Caco-2 (cell line): ENCODE measurements at places on chromosomes 7 and 10.

DNA sequence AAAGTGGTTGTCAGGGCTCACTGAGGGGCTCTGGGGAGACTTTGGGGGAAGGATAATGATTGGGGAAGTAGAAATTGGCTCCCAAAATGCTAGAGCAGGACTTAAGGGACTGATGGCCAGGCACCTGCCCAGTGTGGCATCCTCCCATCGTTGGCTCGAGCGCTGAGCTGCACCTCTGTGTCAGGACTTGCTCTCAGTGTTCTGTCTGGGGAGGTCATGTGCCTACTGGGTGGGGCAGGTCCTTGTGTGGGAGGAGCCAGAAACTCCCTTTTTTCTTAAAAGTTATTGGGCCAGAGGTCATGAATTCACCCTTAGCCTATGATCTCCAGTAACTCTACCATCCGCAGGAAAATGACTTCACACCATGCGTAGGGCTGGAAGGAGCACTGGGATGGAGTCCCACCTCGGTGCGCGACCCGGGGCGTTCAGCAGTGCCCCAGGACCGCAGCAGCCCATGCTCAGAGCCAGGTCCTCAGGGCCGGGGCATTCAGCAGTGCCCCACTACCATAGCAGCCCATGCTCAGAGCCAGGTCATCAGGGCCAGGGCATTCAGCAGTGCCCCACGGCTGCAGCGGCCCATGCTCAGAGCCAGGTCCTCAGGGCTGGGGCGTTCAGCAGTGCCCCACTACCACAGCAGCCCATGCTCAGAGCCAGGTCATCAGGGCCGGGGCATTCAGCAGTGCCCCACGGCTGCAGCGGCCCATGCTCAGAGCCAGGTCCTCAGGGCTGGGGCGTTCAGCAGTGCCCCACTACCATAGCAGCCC lies 221.9 kb downstream of the EBF3 start:
- no peaks in the 10 kb centered on the region for H3K36me3 ChIP-seq
- no peak overlapping the region for H3K4me3 ChIP-seq
- H3K4me1 ChIP-seq, result no peaks in the 10 kb centered on the region
- no peaks in the 10 kb centered on the region for H3K27me3 ChIP-seq

- no peak overlapping the region for H3K27ac ChIP-seq
- H3K27me3 ChIP-seq, result no peaks in the 10 kb centered on the region
- no peaks in the 10 kb centered on the region for H3K4me1 ChIP-seq
- H3K4me3 ChIP-seq, result no peak overlapping the region
Observed at GRCh38 chr7:85456254-85456653, 269.4 kb upstream of the SEMA3D start.

DNA sequence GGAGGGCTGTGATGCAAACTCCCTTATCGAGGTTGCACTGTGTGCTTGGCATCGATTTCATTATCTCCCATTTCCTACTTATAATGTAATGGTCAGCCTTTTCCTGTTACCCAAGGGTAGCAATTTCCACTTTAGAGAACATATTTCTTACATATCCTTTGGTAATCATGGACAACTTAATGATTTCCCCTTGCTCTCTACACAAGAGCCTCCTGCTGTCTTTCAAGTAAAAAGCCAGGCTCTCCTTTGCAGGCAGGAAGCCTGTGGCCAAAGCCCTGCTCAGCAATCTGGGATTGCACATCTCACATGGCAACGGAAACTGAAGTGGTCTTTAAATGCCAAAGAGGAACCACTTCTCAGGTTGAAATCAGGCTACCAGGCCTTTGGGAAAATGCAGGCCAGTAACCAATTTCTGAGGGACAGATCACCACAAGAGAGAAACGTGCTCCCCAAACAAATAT lies 86.7 kb upstream of the IKZF1 start:
- no peaks in the 10 kb centered on the region for H3K4me1 ChIP-seq
- no peaks in the 10 kb centered on the region; the same call in 1 of the 2 replicates for H3K27me3 ChIP-seq
- no peak overlapping the region for H3K4me3 ChIP-seq
- H3K27ac ChIP-seq, result no peak overlapping the region
- no peaks in the 10 kb centered on the region for H3K36me3 ChIP-seq

DNA sequence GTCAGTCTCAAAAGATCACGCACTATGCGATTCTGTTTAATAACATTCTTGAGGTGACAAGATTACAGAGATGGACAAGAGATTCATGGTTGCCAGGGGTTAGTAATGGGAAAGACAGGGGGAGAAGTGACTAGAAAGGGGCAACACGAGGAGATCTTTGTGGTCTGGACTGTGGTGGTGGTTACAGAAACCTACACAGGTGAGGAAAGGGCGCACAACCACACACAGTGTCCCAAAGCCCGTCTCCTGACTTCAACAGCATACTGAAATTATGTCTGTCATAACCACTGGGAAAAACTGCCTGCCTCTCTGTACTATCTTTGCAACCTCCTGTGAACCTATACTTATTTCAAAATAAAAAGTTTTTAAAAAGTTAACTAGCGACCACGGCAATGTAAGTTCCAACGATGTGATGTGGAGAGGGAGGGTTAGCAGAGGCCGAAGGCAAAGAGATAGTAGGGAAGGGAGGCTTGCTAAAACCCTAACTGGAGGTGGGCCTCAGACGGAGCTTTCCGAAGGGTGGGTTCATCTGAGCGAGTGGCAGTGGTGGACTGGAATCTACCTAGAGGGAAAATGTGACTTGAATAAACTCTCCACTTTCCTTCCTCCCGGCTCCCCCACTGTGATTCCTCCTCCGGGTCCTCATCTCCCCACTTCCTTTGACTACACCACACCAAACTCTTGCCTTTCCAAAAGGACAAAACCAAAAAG lies 43.7 kb downstream of the GNA12 start:
- peak overlapping the region; percentile 96 for H3K27ac ChIP-seq
- DNase-seq, result no peak
- H3K4me1 ChIP-seq, result peaks cover 47% of the 10 kb centered on the region
- no peak overlapping the region for H3K4me3 ChIP-seq

GRCh38 chr7:115499956-115500355 lies 530.6 kb downstream of the TFEC start:
- H3K4me1 ChIP-seq, result no peaks in the 10 kb centered on the region
- no peaks in the 10 kb centered on the region for H3K27me3 ChIP-seq
- H3K4me3 ChIP-seq, result no peak overlapping the region
